ENCODE measurements at places on chromosomes 7 and 10. TPM values are rescaled to one million over a fixed set of nuclear protein-coding genes. Genes with fewer than 3 reads are reported as not detected.

Gene SPDYE1
- polyA plus RNA-seq: not detected

- DNase-seq: no peak
Measured at GRCh38 chr10:87546971-87547413, 42.3 kb downstream of the MINPP1 start.

DNA sequence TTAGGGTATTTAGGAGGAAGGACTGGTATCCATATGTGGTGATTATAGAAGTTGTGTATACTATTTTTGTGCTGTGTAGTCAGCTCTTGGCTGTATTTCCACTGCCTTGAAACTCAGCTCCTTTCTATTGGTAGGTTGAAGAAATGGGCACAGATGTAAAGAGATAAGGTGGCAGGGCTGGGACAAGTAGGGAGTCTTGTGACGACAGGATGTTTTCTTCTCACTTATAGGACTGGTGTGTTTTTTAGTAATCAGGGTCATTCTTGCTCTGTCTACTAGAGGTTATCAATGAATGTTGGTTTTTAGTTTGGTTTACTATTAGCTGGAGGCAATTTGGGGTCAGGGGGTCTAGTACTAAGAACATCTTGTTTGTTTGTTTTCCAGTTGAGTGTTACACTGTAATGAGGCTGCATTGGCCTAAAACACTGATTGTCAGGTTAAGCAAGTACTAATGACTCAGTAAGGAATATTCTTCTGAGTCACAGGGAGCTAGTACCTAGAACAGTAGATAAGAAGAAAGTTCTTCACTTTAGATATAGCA, 11.8 kb downstream of the UBN2 start:
- DNase-seq: no peak

Gene CARD11
- polyA plus RNA-seq: 0.22 TPM

- DNase-seq: no peak
Measured at GRCh38 chr7:46071076-46071475, 150.0 kb upstream of the IGFBP3 start.

GRCh38 chr10:132377326-132377725, 19.7 kb upstream of the PWWP2B start:
- DNase-seq: no peak

Measured in heart right ventricle (tissue), 16 donors.